SJCRH30 (cell line): ENCODE measurements at places on chromosomes 5 and 9. TPM values are rescaled to one million over a fixed set of nuclear protein-coding genes. Genes with fewer than 3 reads are reported as not detected.

The IL3 gene
- not detected in 2 replicates for total RNA-seq

- no peaks in the 10 kb centered on the region for H3K4me1 ChIP-seq
- no peak for DNase-seq
- no peaks in the 10 kb centered on the region for H3K36me3 ChIP-seq
- H3K27ac ChIP-seq, result no peak overlapping the region
Measured at GRCh38 chr9:89204801-89205200, 26.2 kb upstream of the SHC3 start.

GRCh38 chr5:163079618-163080017 lies 357.8 kb upstream of the CCNG1 start:
- no peaks in the 10 kb centered on the region for H3K36me3 ChIP-seq
- DNase-seq, result peak; percentile 26
- H3K27me3 ChIP-seq, result 0 out of 2 replicates have a peak, but pooled peaks cover 3% of the 10 kb centered on the region
- H3K27ac ChIP-seq, result no peak overlapping the region

GRCh38 chr9:79131824-79132377 lies 439.9 kb upstream of the TLE4 start:
- no peaks in the 10 kb centered on the region for H3K27me3 ChIP-seq
- no peaks in the 10 kb centered on the region for H3K36me3 ChIP-seq
- no peak overlapping the region for H3K27ac ChIP-seq
- no peak overlapping the region for H3K4me3 ChIP-seq
- H3K4me1 ChIP-seq, result 0 out of 2 replicates have a peak, but pooled peaks cover 3% of the 10 kb centered on the region
- DNase-seq, result no peak

DNA sequence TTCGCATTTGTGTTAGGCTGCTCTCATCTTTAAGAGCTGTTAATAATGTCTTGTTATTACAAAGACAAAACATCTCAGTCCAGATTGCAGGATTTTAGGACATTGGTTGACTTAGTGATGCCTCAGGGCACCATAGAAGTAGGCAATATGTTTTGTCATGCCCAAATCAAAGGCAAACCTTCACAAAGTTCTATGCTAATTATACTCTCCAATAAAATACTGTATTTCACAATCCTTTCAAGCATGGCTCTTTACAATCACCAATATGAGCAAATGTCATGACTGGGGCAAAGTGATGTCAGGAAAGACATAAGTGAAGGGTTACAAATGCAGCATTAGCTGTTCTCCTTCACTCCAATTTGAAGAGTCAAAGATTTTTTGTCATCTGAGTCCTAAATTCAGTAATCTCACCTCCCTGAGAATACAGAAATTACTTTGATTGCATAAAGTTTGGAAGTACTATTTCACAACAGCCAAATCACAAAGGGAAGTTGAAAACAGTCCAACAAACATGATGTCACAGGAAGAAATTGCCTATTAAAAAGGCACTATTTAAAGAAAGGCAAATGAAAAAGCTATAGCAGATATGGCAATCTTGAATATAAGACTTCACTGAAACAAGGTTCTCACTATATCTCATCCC lies 303.2 kb downstream of the PRR16 start:
- H3K36me3 ChIP-seq, result no peaks in the 10 kb centered on the region
- H3K27ac ChIP-seq, result no peak overlapping the region
- no peak for DNase-seq
- no peak overlapping the region for H3K4me3 ChIP-seq
- H3K27me3 ChIP-seq, result no peaks in the 10 kb centered on the region
